CD4-positive, alpha-beta T cell (primary cell): ENCODE measurements at places on chromosomes 6 and 20. TPM values are rescaled to one million over a fixed set of nuclear protein-coding genes. Genes with fewer than 3 reads are reported as not detected.

GRCh38 chr20:44087051-44087856 is 99.7 kb downstream of the JPH2 start:
- H3K27ac ChIP-seq = no peak overlapping the region
- no peaks in the 10 kb centered on the region for H3K36me3 ChIP-seq
- no peak for DNase-seq
- peaks cover 4% of the 10 kb centered on the region for H3K4me1 ChIP-seq
- H3K4me3 ChIP-seq = no peak overlapping the region

- H3K27ac ChIP-seq = no peak overlapping the region
- no peak overlapping the region for H3K4me3 ChIP-seq
- no peaks in the 10 kb centered on the region for H3K36me3 ChIP-seq
- H3K27me3 ChIP-seq = no peaks in the 10 kb centered on the region
These were observed 65.2 kb downstream of the RIN2 start for GRCh38 chr20:19823216-19823615.

DNA sequence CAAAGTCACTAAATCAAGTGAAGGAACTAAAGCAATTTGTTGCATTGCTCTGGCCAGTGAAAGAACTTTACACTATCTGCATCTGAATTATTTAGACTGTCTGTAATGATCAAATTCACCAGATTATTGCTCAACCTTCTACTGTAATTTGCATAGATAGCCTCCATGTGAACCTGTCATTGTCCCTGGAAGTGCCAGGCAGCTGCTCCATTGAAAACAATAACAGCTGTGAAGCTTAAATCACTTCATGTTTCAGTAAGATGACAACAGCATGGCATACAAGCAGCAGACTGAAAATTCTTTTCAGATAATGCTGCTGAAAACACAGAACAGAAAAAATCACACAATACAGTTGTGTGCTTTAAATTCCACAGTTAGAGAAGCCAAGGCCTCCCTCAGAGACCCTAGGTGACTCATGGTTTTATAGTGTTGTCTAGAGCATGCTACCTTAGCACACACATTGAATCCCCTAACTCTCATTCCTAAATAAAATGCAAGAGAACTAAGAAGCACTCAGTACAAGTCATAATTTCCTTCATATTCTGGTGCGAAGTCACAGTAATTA is 248.9 kb downstream of the TPBG start:
- no peaks in the 10 kb centered on the region for H3K4me1 ChIP-seq
- no peaks in the 10 kb centered on the region for H3K36me3 ChIP-seq
- H3K27ac ChIP-seq = no peak overlapping the region
- no peak for DNase-seq
- no peak overlapping the region for H3K4me3 ChIP-seq

GRCh38 chr6:31585491-31585890 is 586 bp upstream of the LST1 start:
- peak; percentile 63 for DNase-seq
- H3K4me1 ChIP-seq = peaks cover 78% of the 10 kb centered on the region
- peak overlapping the region; percentile 95 for H3K27ac ChIP-seq
- H3K4me3 ChIP-seq = peak overlapping the region; percentile 32
- no peaks in the 10 kb centered on the region for H3K27me3 ChIP-seq

MLIP gene
- not detected for total RNA-seq

- H3K27ac ChIP-seq = no peak overlapping the region
- no peaks in the 10 kb centered on the region for H3K27me3 ChIP-seq
These were observed 32.9 kb upstream of the TCP11 start for GRCh38 chr6:35174088-35174434.

CTCFL gene
- total RNA-seq = not detected
